MCF 10A (cell line): ENCODE measurements at places on chromosomes 2 and 18. TPM values are rescaled to one million over a fixed set of nuclear protein-coding genes. Genes with fewer than 3 reads are reported as not detected.

DNA sequence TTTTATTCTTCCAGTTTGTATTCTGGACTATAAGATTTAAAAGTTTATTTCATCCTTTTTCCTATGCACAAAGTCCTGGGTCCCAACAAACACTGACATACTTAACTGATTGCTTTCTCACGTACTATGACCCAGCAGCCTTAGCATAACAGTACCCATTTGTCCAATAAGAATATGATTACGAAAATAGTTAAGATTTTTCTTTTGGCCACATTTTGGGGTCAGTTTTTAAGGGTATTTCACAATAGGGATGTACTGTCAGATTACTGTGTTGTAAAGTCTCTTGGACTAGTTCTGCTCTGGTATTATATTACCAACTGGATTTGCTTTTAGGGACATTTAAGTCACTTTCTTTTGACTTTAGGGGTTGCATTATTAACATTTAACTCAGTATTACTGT lies 46.1 kb downstream of the TTC39C start:
- H3K27me3 ChIP-seq = no peaks in the 10 kb centered on the region
- H3K4me1 ChIP-seq = peaks cover 9% of the 10 kb centered on the region
- DNase-seq = no peak
- no peaks in the 10 kb centered on the region for H3K36me3 ChIP-seq

DNA sequence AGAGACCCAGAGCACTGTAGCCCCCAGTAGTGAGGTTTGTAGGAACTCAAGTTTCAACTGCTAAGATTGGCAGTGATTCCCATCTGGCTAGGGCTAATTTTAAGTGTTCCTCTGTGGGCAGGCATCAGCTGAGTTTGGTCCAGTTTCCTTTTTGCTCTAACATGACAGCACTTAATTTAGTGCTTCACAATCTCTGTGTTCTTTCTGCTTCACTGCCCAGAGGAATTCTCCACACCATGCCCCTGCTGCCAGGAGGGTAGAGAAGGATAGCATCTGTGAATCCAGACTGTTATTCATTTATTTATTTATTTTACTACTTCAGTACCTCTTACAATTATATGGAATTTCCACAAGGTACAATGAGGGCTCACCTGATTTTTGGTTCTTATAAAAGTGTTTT lies 549.9 kb upstream of the FSIP2 start:
- H3K4me1 ChIP-seq = peaks cover 8% of the 10 kb centered on the region
- H3K36me3 ChIP-seq = no peaks in the 10 kb centered on the region
- H3K27me3 ChIP-seq = no peaks in the 10 kb centered on the region
- no peak for DNase-seq
- no peak overlapping the region for H3K4me3 ChIP-seq
- H3K27ac ChIP-seq = no peak overlapping the region

Gene B3GNT7
- total RNA-seq = not detected in 2 replicates

- DNase-seq = peak; percentile 21
- H3K4me1 ChIP-seq = no peaks in the 10 kb centered on the region
- no peak overlapping the region for H3K4me3 ChIP-seq
- no peaks in the 10 kb centered on the region for H3K27me3 ChIP-seq
- H3K27ac ChIP-seq = no peak overlapping the region
Measured at GRCh38 chr2:99085421-99085820, 56.1 kb upstream of the C2orf15 start.

Gene NEU2
- total RNA-seq = not detected in 2 replicates

Gene TTN
- under 0.01 and 0.05 TPM in 2 replicates for total RNA-seq

DNA sequence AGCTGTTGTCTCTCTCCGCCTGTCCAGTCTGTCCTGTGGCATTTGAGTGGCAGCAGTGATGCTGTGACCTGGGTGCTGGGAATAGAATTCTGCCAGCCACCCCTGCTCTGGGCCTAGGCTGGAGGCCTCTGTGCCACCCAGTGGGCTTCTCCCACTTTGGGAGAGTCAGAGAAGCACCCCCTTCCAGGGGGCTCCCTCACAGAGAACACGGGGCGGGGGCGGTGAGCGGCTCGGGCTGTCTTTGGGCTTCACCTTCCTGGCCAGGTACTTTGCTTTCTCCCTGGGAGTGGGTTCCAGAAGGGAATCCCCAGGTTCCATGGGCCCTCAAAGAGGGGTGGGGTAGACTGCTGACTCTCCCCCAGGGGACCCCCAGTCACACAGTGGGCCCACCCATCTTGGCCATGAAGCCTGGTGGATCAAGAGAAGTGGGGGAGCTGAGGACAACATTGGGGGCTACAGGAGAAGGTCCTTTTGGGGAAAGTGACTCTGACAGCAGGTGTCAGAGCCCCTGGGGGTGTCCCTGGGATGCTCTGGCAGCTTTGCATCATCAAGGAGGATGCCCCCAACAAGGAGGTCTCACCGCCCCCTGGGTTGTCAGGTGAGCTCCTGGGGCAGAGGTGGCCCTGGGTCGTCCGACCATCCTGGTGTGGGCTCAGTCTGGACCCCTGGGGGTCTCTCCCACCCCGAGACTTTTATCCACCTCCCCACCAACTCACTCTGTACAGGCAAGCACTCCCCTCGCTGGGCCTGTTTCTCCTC lies 18.8 kb upstream of the BOK start:
- H3K27ac ChIP-seq = no peak overlapping the region
- H3K27me3 ChIP-seq = no peaks in the 10 kb centered on the region
- no peaks in the 10 kb centered on the region for H3K36me3 ChIP-seq
- no peak for DNase-seq
- H3K4me3 ChIP-seq = no peak overlapping the region

DNA sequence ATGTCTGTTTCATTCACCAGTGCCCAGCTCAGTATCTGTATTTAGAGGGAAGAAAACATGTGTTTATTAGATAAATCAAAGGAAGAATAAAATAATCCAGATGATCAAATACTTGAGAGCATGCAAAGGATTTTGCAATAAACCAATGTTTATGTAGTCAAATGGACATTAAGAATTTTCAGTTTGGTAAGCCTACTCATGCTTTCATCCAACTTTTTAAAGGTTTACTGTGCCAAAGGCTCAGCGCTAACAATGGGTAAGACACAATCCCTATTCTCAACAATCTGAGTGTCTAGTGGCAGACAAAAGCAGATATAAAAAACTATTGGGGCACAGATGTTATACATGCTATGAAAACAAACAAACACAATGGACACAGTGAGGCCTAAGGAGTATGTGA lies 26.3 kb downstream of the GRB14 start:
- H3K27me3 ChIP-seq = no peaks in the 10 kb centered on the region
- H3K4me3 ChIP-seq = no peak overlapping the region
- no peaks in the 10 kb centered on the region for H3K36me3 ChIP-seq
- peaks cover 8% of the 10 kb centered on the region for H3K4me1 ChIP-seq
- no peak overlapping the region for H3K27ac ChIP-seq
- DNase-seq = no peak

DNA sequence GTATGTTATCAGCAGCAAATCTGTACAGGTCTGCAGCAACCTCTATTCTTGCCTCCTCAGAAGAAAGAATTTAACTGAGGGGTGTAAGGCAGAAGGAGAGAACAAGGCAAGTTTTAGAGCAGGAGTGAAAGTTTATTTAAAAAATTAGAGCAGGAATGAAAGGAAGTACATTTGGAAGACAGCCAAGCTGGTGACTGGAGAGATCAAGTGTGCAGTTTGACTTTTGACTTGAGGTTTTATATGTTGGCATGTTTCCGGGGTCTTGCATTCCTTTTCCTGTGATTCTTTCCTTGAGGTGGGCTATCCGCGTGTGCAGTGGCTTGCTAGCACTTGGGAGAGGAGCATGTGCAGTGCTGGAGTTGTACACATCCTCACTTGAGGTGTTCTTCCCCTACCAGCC lies 16.5 kb upstream of the CERS6 start:
- no peak overlapping the region for H3K27ac ChIP-seq
- no peaks in the 10 kb centered on the region for H3K27me3 ChIP-seq
- H3K36me3 ChIP-seq = no peaks in the 10 kb centered on the region
- H3K4me3 ChIP-seq = no peak overlapping the region
- H3K4me1 ChIP-seq = peaks cover 9% of the 10 kb centered on the region
- DNase-seq = peak; percentile 33

GRCh38 chr2:4094743-4095142 lies 391.4 kb downstream of the DCDC2C start:
- H3K4me1 ChIP-seq = no peaks in the 10 kb centered on the region
- H3K4me3 ChIP-seq = no peak overlapping the region
- H3K36me3 ChIP-seq = peaks cover 4% of the 10 kb centered on the region
- DNase-seq = no peak
- H3K27ac ChIP-seq = no peak overlapping the region

Gene PLEKHH2
- total RNA-seq = 0.93 and 1.2 TPM in 2 replicates

GRCh38 chr2:24492421-24493279 lies 1.6 kb downstream of the NCOA1 start:
- H3K36me3 ChIP-seq = no peaks in the 10 kb centered on the region
- no peaks in the 10 kb centered on the region for H3K27me3 ChIP-seq
- H3K4me1 ChIP-seq = peaks cover 26% of the 10 kb centered on the region
- DNase-seq = no peak
- no peak overlapping the region for H3K27ac ChIP-seq

- peaks cover 5% of the 10 kb centered on the region for H3K4me1 ChIP-seq
- peaks cover 21% of the 10 kb centered on the region for H3K36me3 ChIP-seq
- H3K27ac ChIP-seq = no peak overlapping the region
- H3K27me3 ChIP-seq = no peaks in the 10 kb centered on the region
Measured at GRCh38 chr2:44200759-44201158, 32.1 kb downstream of the PPM1B start.

Gene FKBP1B
- total RNA-seq = 1.7 and 1.8 TPM in 2 replicates

GRCh38 chr18:77911971-77912605 lies 662.4 kb downstream of the GALR1 start:
- peaks cover 12% of the 10 kb centered on the region for H3K27me3 ChIP-seq
- H3K4me3 ChIP-seq = no peak overlapping the region
- no peaks in the 10 kb centered on the region for H3K36me3 ChIP-seq
- H3K27ac ChIP-seq = no peak overlapping the region
- H3K4me1 ChIP-seq = no peaks in the 10 kb centered on the region

DNA sequence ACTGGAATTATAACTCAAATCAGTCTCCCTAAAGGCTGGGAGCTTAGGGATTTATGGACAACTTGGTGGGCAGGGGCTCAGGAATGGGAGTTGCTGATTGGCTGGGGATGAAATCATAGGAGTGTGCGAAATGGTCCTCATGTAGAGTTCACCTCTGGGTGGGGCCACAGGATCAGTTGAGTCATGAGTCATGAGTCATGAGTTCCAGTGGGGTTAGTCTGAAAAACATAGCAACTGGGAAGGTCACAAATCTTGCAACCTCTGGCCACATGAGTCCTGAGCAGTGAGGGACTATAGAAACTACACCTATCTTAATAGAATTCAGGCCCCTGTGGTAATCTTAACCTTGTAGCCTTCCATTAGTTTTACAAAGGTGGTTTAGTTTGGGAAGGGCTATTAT lies 383.3 kb downstream of the RBM43 start:
- H3K4me1 ChIP-seq = peaks cover 5% of the 10 kb centered on the region
- H3K4me3 ChIP-seq = no peak overlapping the region
- DNase-seq = peak; percentile 67

DNA sequence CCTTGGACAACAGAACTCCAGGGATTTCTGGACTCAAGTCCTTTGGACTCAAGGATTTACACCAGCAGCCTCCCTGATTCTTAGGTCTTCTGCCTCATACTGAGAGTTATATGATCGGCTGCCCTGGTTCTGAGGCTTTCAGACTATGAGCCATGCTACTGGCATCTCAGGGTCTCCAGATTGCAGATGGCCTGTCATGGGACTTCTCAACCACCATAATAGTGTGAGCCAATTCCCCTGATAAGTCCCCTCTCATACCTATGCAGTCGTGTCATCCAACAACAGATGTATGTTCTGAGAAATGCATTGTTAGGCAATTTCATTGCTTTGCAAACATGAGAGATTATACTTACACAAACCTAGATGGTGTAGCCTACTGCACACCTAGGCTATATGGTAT lies 61.4 kb upstream of the MSTN start:
- H3K36me3 ChIP-seq = no peaks in the 10 kb centered on the region
- H3K4me1 ChIP-seq = no peaks in the 10 kb centered on the region
- no peak overlapping the region for H3K27ac ChIP-seq
- no peak overlapping the region for H3K4me3 ChIP-seq

GRCh38 chr2:108111936-108112335 lies 125.6 kb downstream of the SLC5A7 start:
- no peaks in the 10 kb centered on the region for H3K4me1 ChIP-seq
- DNase-seq = no peak
- H3K27ac ChIP-seq = no peak overlapping the region

Gene NTSR2
- total RNA-seq = not detected in 2 replicates

DNA sequence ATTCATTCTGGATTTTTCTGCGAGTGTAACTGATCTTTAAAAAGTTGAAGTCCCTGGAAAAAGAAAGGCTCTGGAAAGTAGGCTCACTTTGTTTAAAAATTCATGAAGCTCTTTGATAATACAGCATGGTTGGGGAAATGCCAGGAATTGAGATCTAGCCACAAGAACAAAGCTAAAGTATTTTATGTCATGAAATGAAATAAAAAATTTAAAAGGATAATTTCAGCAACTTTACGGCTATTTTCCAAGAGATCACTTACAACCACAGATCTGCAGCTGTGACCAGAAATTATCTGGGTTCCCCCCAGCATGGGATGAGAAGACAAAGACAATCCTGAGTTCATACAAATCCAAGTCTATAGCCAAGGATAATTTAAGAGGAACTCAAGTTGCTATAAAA lies 25.3 kb upstream of the RFX8 start:
- peaks cover 5% of the 10 kb centered on the region for H3K4me1 ChIP-seq
- H3K4me3 ChIP-seq = no peak overlapping the region
- no peak overlapping the region for H3K27ac ChIP-seq
- no peak for DNase-seq

DNA sequence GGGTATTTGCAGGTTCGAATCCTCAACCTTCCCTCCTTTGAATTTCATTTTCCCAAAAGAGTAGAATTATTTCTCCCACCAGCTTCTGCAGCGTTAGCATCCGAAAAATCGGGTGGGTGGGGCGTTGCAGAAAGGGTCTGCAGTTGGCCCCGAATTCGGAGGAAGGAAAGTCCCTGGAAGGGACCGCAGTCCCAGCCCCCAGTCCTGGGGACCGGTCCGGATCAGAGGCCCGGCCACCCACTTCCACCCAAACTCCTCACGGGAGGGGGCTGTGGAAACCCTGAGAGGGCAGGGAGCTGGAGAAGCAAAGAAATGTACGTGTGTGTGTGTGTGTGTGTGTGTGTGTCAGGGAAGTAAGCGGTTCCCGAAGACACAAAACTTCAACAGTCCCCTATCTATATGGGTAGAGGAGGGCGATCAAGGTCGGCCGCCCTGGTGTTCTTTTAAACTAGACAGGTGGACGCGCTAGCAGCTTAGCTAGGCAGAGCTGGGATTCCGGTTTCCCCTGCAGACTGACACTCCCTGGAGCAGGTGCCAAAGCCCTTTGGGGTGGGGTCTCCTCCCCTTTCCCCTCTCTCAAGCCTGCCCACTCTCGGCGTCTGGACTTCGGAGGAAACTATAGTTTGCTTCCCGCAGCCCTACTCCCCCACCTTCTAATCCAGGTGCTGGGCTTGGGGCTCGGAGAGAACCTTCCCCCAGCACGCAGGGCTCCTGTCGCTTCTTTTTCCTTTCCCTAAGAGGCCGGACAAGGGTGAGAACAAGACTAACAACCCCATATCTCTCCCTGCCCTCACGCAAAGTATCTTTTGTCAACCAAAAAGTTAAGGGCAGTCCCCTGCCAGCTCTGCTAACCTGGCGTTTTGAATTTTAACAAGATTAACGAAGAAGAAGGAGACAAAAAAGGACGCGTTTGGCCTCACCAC lies 4.8 kb upstream of the ONECUT2 start:
- H3K27ac ChIP-seq = no peak overlapping the region
- DNase-seq = no peak
- no peaks in the 10 kb centered on the region for H3K36me3 ChIP-seq
- no peak overlapping the region for H3K4me3 ChIP-seq
- peaks cover 74% of the 10 kb centered on the region for H3K27me3 ChIP-seq

Gene UPP2
- total RNA-seq = not detected in 2 replicates
